ENCODE measurements at places on chromosomes 1 and 21. TPM values are rescaled to one million over a fixed set of nuclear protein-coding genes. Genes with fewer than 3 reads are reported as not detected.

HJV gene
- not detected for total RNA-seq

GRCh38 chr1:171800342-171800741 lies 18.9 kb downstream of the METTL13 start:
- H3K4me1 ChIP-seq, result no peaks in the 10 kb centered on the region
- H3K27ac ChIP-seq, result no peak overlapping the region
- peaks cover 12% of the 10 kb centered on the region for H3K36me3 ChIP-seq
- no peaks in the 10 kb centered on the region for H3K27me3 ChIP-seq
- no peak for DNase-seq

DNA sequence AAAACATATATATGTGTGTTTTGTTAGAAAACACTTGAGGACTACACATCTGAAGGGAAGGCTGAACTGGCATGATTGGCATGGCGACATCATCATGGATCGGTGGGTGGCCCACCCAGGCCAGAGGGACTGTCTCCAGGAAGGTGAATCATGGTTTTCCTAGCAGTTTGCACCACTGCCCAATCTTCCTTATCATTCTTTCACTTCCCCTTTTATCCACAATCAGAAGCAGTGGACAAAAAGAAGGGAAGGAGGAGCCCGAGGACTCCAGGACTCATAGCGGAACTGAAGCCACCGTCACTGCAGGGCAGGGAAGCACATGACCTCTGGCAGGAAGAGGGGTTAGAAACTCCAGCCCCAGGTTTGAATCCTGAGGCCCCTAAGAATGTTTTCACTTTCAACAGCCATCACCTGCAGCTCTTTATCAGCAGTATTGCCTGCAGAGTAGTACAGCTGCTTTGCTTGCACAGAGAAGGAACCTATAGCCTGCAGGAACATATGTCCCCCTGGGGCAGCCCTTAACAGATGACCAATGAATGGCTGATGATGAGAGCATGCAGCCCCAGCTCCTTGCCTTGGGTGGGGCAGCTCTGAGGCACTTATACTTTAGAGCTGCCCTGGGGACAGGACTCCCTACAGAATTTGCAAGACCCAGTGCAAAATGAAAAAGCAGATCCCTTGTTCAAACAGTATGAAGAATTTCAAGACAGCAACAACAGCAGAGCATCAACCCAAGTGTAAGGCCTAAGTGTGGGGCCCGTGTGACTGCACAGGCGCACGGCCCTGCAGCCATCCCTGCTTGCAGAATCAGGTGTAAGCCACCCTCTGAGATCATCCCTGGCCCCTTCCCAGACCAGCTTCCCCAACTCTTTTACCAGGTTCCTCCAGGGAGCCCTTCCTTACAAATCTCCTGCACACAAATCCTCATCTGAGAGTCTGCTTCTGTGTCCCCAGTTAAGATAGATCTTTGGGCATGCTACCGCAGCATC lies 241.8 kb upstream of the IRF2BP2 start:
- H3K4me1 ChIP-seq, result no peaks in the 10 kb centered on the region
- DNase-seq, result no peak
- no peaks in the 10 kb centered on the region for H3K27me3 ChIP-seq
- H3K4me3 ChIP-seq, result no peak overlapping the region

DNA sequence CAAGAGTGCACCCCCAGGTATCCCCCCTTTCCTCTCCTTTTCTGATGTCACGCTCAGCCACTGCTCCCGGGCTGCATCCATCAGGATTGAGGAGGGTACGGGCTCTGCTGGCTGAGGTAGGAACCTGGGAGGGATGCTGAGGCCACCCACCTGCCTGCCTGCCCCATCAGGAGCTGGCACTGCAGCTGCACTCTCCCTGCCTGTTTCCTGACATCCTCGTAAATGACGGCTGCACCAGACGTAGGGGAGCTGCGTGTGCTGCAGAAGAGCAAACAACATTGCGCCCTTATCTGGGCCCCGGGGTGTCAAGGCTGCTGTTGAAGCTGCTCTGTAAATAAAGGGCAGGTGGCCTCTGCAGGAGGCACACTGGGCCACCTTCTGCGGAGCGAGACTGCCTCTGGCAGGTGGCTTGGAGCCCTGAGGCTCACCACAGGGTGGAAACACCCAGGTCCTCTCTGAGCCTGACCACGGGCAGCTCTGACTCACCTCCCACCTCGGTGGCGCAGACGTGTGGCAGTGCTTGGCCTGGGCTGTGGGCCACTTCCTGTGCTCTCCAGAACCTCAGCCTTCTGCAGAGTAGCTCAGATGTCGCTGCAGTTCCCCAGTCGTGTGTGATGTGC lies 30.9 kb downstream of the SNAP47 start:
- H3K4me1 ChIP-seq, result peaks cover 70% of the 10 kb centered on the region
- peak; percentile 96 for DNase-seq

ZBED6 gene
- total RNA-seq, result 13.5 TPM

DNA sequence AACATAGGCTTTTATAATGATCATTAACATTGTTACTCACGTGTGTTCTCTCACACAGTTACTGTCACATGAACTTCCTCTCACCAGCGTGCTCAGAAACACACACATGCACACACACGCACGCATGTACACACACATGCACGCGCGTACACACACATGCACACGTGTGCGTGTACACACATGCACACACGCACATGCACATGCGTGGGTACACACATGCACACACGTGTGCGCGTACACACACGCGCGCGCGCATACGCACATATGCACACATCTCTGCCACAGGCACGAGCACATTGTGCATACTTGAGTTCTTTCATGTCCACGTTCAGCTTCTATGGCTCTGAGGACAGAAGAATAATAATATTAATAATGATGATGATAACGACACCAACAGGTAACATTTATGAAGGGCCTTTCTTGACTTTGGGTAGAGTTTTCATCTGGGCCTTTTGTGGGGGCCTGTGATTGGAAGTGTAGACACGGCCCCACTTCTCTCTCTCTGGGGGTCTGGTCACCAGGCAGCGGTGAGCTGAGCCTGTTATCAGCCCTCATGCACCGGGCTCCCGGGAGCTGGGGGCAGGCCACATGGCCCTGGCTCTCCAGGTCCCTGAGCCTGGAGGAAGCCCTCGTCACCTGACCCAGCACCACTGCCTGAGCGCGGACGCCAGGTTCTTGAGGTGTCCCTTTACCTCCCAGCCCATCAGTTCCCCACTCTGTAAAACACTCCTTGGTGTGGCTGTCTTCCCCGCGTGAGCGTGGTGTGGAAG lies 7.0 kb downstream of the EPHA8 start:
- no peaks in the 10 kb centered on the region for H3K27me3 ChIP-seq
- H3K4me1 ChIP-seq, result no peaks in the 10 kb centered on the region
- H3K36me3 ChIP-seq, result no peaks in the 10 kb centered on the region
- no peak overlapping the region for H3K4me3 ChIP-seq
- DNase-seq, result no peak
- H3K27ac ChIP-seq, result no peak overlapping the region

DNA sequence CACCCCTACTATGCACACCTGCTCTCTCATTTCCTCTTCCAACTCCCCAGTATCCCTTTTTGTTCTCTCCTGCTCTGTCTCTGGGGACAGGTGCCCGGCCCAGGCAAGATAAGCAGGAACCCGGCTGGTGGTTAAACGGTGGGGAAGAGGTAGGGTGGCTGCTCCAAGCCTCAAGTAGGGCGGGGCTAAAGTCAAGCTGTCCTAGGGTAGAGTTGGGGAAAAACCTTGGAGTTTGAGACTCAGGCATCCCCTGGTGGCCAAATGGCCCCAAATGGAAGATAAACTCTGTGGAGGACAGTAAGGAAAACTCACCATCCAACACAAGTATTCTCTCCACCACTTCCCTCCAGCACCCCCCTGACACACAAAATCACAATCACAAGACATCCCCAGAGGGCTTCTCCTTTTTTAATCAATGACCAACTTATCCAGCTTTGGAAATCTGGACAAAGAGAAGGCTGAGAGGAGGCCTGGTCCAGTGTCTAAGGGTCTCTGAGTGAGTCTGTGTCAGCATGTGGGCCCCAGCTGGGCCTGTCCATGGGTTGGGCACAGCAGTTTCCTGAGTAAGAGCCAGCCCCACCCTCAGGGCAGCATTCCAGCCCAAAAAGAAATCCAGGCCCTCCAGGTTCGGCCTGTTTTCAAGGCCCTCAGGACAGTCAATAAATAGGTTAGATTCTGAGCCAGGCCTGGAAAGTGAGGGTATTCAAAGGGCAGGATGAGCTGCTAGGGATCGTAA lies 9.8 kb downstream of the POMGNT1 start:
- no peaks in the 10 kb centered on the region for H3K27me3 ChIP-seq
- H3K36me3 ChIP-seq, result peaks cover 11% of the 10 kb centered on the region
- peaks cover 8% of the 10 kb centered on the region for H3K4me1 ChIP-seq

ZC3H11A gene
- 87.2 TPM for total RNA-seq

DNA sequence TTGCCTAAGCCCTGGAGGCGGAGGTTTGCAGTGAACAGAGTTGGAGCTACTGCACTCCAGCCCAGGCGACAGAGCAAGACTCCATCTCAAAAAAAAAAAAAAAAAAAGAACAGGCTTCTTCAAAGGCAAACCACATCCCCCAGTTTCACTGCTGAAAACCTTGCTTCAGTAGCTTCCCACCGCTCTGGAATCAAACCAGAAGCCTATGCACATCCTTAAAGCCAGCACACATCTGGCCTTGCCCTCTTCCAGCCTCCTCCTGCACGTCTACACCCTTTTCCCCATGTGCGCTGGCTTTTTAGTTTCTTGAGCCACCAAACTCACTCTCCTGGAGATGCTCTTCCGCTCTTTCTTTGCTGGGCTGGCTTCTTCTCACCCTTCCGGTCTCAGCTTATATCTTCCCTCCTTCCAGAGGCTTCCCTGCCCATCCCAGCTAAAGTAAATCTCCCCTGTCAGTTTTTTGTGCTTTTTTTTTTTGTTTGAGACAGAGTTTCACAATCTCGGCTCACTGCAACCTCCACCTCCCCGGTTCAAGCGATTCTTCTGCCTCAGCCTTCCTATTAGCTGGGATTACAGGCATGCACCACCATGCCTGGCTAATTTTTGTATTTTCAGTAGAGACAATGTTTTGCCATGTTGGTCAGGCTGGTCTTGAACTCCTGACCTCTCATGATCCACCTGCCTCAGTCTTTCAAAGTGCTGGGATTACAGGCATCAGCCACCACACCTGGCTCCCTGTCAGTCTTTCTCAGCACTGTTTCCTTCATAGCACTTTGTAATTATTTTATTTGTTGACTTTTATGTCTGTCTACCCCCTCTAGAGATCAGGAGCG lies 42.0 kb upstream of the ID3 start:
- DNase-seq, result no peak
- no peaks in the 10 kb centered on the region for H3K36me3 ChIP-seq
- H3K4me3 ChIP-seq, result peak overlapping the region; percentile 56
- no peaks in the 10 kb centered on the region for H3K27me3 ChIP-seq

DNA sequence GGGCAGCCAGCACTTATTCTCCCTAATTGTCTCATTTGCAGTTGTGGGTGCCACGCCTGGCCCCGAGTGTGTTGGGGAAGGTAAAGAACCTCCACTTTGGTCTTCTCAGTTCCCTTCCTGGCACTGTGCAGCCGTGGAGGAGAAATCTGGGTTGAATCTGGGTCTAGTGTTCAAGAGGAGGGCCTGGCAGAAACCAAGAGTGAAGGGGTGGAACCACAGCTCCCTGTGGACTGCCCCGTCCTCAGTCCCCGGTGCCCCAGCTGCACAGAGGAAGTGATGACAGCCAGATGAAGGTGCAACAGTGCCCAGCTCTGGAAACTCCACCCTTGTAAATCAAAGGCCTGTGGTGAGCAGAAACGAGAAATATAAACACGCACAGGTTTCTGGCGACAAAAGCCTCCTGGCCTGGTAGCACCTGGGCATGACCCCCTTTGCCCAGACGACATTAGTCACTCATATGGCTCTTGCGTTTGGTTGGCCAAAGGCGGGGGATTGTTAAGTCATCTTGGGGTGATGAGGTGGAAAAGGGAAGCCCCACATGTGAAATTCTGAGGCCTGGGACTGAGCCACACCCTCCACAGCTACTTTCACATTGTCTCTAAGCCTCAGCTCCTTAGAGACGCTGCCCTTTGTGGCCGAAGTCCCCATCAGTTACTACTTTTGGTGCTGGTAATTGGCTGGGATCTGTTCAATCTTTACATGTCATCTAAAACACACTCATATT lies 4.2 kb upstream of the ECE1 start:
- H3K36me3 ChIP-seq, result no peaks in the 10 kb centered on the region
- no peaks in the 10 kb centered on the region for H3K27me3 ChIP-seq
- peak overlapping the region; percentile 77 for H3K27ac ChIP-seq
- peak overlapping the region; percentile 78 for H3K4me3 ChIP-seq
- H3K4me1 ChIP-seq, result peaks cover 82% of the 10 kb centered on the region

GRCh38 chr21:28523367-28523766 lies 469.3 kb downstream of the LTN1 start:
- H3K4me3 ChIP-seq, result no peak overlapping the region
- no peaks in the 10 kb centered on the region for H3K36me3 ChIP-seq
- no peak overlapping the region for H3K27ac ChIP-seq
- H3K27me3 ChIP-seq, result no peaks in the 10 kb centered on the region

FAM163A gene
- total RNA-seq, result not detected

DNA sequence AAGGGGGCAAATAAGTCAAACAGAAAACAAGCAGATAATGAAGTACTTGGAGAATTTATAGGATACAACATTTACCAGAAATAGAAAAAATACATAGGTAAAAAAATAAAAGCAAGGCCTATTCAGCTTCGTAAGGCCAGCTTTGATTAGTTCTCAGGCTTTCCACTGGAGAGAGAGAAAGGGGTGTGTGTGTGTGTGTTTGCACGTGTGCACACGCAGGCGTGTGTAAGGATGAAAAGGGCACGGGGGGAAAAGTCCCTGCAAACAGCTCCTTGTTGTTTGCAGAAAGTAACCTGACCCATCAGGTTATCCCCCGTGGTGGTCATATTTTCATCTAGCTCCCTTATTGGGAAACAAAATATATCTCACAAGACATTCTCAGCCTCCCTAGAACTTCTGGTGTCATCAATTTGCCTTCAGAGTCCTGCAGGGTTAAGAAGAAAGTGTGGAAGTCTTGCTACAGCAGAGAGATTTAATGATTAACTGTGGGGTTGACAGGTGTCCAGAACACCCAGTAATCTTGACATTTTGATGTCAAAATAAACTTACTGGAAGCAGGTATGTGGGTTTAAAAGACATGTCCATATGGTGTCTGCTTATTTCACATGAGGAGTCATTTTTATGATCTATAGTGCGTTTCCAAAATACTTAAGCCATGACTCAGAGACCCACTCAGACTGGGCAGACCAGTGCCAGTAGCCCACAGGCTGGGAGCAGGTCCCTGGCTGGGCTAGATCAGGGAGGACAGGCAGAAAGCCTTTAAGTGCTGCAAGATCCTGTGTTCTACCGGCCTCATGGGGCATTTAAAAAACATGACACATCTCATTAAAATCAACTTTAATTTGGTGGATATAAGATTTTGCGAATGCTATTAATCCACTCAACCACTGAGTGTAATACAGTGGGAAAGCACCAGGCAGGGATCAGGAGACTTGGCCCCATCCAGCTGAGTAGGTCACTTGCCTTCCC lies 487.6 kb upstream of the CAMK1G start:
- DNase-seq, result no peak
- H3K27me3 ChIP-seq, result no peaks in the 10 kb centered on the region
- H3K27ac ChIP-seq, result no peak overlapping the region
- H3K4me1 ChIP-seq, result no peaks in the 10 kb centered on the region
